ENCODE measurements at places on chromosomes 12 and 14. TPM values are rescaled to one million over a fixed set of nuclear protein-coding genes. Genes with fewer than 3 reads are reported as not detected.

JPH4 gene
- 0.21 TPM for total RNA-seq

GLT1D1 gene
- 0.62 TPM for total RNA-seq

MGST1 gene
- total RNA-seq = 105 TPM

- DNase-seq = no peak
These were observed 71.8 kb upstream of the BCAT1 start for GRCh38 chr12:25020621-25021243.

SNX6 gene
- 162 TPM for total RNA-seq

LRTM2 gene
- total RNA-seq = not detected

GRCh38 chr14:50719911-50720759 lies 52.0 kb upstream of the SAV1 start:
- no peak for DNase-seq

- DNase-seq = no peak
These were observed 5.6 kb downstream of the CABP1 start for GRCh38 chr12:120646044-120646443.

GRCh38 chr12:46830731-46831334 lies 5.0 kb upstream of the SLC38A4 start:
- no peak for DNase-seq

DNA sequence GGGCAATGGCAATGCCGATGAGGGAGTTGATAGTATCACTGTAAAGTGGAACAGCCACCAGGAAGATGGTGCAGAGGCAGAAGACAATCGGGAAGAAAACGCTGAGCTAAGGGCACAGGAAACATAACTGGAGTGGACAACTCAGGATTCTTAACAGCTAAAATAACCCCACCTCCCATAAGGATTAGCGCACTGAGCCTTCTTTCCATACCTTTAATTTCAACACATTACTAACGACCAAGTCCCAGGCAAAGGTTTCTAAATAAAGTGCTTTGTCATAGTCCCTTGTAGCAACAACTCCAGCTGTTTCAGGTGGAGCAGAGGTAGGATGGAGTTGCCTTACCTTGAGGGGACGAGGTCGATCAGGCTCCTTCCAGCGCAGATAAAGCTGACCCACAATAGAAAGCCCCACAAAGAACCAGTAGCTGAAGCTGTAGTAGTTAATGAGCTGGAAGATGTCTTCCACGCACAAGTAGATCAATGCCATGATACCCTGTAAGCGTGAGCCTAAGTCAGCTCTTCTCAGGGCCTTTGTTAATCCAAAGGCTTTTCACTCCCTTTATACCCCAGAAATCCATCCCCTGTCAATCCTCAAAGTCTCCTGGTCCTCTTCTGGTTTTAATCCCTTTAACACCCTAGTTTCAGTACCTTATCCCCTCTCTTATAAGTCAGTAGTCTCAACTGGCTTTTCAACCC lies 7.7 kb downstream of the OXA1L start:
- no peak for DNase-seq

GRCh38 chr14:100304825-100305323 lies 1.4 kb downstream of the SLC25A29 start:
- DNase-seq = no peak

DNA sequence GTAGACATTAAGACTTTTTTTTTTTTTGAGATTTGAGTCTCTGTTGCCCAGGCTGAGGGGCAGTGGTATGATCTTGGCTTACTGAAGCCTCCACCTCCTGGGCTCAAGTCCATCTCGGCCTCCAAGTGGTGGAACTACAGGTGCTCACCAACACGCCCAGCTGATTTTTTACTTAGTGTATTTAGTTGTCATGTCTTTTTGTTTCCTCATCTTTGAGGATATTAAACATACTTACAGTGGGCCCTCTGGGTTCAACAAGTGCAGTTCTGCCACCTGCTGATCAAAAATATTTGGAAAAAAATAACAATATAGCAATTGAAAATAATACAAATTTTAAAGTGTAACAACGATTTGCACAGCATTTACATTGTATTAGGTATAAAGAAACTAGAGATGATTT lies 4.4 kb upstream of the B4GALNT1 start:
- DNase-seq = no peak

GRCh38 chr12:69243099-69244084 lies 4.0 kb downstream of the CPSF6 start:
- DNase-seq = no peak

GRCh38 chr14:72565917-72566316 lies 328.0 kb downstream of the DPF3 start:
- no peak for DNase-seq

PARPBP gene
- 10.4 TPM for total RNA-seq

DNA sequence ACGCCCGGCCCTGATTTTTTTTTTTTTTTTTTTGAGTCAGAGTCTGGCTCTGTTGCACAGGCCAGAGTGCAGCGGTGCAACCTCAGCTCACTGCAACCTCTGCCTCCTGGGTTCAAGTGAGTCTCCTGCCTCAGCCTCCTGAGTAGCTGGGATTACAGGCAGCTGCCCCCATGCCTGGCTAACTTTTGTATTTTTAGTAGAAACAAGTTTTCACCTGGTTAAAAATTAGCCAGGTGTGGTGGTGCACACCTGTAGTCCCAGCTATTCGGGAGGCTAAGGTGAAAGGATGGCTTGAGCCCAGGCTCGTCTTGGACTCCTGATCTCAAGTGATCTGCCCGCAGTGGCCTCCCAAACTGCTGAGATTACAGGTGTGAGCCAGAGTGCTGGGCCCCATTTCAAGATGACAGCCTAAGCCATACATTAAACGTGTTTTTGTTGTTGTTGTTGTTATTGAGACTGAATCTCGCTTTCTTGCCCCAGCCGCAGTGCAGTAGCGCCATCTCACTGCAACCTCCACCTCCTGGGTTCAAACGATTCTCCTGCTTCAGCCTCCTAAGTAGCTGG lies 42.7 kb upstream of the EAPP start:
- DNase-seq = no peak

GRCh38 chr12:104381341-104381730 lies 75.4 kb upstream of the CHST11 start:
- no peak for DNase-seq

PDE3A gene
- total RNA-seq = 0.30 TPM

FLRT2 gene
- total RNA-seq = 8.4 TPM

PLXNC1 gene
- 1.0 TPM for total RNA-seq

DLK1 gene
- not detected for total RNA-seq

GRCh38 chr12:115481141-115481540 lies 796.4 kb downstream of the MED13L start:
- DNase-seq = no peak

DNA sequence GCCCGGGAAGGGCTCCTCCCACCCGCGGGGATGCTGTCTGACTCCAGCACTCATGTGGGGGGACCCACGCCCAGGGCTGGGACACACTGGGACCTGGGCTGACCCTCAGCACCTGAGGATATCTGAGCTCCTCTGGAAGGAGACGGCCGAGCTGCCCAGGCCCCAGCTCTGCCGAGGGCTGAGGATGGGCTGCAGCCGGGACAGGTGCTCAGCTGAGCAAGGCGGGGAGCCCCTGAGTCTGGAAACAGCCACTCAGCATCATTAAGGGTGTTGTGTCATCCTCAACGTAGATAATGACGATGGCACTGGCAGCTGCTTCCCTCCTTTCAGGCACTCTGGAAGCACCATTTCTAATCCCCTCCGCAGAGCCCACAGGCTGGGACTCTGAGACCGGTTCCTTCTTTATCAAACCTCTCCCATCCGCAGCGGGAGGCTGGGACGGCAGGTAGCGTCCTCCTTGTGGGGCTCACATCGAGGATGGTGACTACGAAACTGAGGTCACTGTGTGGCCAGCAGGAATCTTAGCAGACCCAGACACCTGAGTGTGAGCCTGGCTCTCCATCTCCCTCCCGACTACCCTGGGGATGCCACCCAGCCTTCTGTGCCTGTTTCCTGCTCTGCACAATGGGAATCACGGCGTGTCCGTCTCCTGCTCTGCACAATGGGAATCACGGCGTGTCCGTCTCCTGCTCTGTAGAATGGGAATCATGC lies 26.7 kb upstream of the SFSWAP start:
- no peak for DNase-seq

SERPINA1 gene
- 3.4 TPM for total RNA-seq

DNA sequence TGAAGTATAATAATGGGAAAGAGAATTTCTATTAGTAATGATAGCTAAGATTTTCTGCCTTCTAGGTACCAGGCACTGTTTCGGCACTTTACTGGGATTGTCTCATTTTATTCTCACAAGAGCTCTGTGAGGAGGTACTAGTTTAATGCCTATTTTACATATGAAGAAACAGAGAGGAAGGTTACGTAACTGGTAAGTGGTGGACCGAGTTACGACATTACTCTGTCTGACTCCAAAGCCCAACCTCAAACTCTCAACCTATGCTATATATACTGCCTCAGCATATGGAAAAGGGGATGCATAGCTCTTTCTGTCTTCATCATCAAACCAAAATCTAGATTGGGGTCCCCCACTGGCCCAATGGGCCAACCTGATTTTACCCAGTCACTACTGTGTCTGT lies 133.5 kb downstream of the KTN1 start:
- DNase-seq = no peak

- DNase-seq = no peak
These were observed 6.1 kb upstream of the CNIH1 start for GRCh38 chr14:54447231-54447692.
